Esophagus mucosa (tissue), 1 donor: ENCODE measurements at places on chromosomes 13 and 19. TPM values are rescaled to one million over a fixed set of nuclear protein-coding genes. Genes with fewer than 3 reads are reported as not detected.
A peak's percentile ranks its signal among the peaks of the same experiment; 100 is the strongest.

Gene ZNF460
- total RNA-seq: 68.7 TPM

Gene UFM1
- total RNA-seq: 25.7 TPM

GRCh38 chr13:27359199-27359821, 65.1 kb upstream of the GTF3A start:
- ATAC-seq: peak; percentile 66

GRCh38 chr13:41107104-41107571, 25.5 kb downstream of the KBTBD6 start:
- no peak for ATAC-seq

DNA sequence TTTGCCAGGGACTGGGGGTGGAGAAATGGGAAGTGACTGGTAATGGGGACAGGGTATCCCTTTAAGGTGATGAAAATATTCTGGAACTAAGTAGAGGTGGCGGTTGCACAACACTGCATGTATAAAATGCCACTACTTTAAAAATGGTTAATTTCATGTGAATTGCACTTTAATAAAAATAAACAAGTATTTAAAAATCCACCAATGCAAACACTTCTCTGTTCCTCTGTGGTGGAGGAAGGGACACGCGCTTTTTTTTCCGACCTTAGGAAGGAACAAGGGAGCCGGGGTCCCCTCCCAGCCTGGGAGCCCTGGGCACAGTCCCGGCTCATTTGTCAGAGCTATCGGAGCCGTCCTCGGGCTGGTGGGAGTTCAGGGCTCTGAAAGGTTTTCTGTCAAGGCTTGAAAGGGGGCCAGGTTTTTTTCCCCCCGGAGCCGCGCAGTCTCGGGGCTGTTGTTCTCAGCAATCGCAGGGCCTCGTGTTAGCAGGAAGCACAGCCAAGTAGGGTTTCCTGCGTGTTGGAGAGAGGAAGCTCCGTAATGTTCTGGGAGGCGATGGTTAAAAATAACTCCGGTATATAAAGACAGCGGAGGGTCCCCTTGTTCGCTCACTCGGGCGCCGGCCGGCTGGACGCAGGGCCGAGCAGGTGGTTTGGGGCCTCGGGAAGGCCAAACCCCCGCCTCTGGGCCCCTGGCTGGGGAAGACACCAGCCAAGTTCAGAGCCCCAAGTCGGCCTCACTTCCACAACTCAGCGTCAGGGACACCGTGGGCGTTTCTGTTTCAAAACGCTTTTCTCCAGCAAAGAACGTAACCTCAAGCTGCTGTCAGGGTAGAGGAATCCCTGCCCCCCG, 41.2 kb upstream of the KLF2 start:
- peak; percentile 39 for ATAC-seq

DNA sequence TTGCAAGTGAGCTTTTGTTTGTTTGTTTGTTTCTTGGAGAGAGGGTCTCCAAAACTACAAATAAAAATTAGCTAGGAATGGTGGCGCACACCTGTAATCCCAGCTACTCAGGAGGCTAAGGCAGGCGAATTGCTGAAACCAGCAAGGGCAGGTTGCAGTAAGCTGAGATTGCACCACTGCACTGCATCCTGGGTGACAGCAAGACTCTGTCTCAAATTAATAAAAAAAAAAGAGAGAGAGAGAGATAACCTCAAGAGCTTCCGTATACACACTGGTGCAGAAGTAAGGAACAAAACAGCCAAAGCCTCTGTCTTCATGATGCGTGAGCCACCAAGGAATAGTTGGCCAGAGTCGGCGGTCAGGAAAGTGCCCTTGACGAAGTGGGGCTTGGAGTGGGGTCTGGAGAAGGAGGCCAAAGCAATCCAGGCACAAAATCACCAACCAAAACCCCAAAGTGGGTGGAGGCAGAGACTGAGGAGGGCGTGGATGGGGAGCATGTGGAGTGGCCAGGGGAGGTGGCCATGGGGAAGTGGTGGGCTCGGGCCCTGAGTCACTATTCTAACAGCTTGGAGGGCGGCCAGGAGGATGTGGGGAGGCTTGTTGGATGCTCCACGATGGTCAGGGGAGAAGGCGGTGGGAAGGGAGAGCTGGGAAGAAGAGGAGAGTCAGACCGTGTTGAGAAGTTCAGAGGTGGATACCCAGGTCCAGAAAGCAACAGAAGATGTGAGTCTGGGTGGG, 21.2 kb upstream of the TOMM40 start:
- no peak for ATAC-seq

DNA sequence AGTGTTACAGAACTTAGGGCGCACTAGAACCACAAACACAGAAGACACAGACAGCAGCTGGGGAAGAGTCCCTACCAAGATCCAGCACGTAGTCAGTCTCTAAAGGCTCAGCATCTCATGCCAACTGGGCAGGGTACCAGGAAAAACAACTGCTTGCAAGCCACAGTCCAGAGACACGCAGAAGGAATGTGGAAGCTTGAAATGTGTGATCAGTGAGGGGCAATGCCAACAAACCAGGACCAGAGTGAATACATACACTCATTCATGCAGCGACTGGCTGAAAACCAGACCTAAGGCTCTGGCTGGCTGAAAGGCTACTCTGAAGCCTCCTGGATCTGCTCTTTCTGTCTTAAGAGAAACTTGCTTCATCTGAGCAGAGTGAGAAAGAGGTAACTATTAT, 1484.8 kb downstream of the EFNB2 start:
- ATAC-seq: no peak

- no peak for ATAC-seq
Observed at GRCh38 chr19:7211191-7211951, 82.8 kb downstream of the INSR start.
